ENCODE measurements at places on chromosomes 7 and 10. TPM values are rescaled to one million over a fixed set of nuclear protein-coding genes. Genes with fewer than 3 reads are reported as not detected.

GRCh38 chr10:17616403-17617030 lies 657 bp downstream of the HACD1 start:
- H3K27me3 ChIP-seq: no peaks in the 10 kb centered on the region
- no peaks in the 10 kb centered on the region for H3K36me3 ChIP-seq
- H3K27ac ChIP-seq: peak overlapping the region; percentile 57
- DNase-seq: peak; percentile 88
- peak overlapping the region; percentile 70 for H3K4me3 ChIP-seq

DNA sequence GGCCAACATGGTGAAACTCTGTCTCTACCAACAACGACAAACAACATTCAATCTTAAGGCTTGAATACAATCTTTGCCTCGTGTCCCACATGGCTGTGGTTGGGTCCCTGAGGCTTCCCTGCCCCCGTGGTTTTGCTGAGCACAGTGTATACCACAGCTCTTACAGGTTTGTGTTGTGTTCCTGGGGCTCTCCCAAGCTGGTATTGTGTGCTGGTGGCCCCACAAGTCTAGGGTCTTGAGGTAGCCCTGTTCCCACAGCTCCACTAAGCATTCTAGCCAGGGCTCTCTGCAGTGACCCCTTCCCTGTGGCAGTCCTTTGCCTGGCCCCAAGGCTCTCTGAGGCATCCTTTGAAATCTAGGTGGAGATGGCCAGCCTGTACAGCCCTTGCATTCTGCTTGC lies 68.0 kb upstream of the CCNY start:
- H3K36me3 ChIP-seq: no peaks in the 10 kb centered on the region
- no peak overlapping the region for H3K27ac ChIP-seq
- no peak for DNase-seq
- peaks cover 2% of the 10 kb centered on the region for H3K27me3 ChIP-seq
- no peak overlapping the region for H3K4me3 ChIP-seq

- peak overlapping the region; percentile 43 for H3K4me3 ChIP-seq
- peaks cover 37% of the 10 kb centered on the region for H3K4me1 ChIP-seq
- peak; percentile 93 for DNase-seq
- H3K36me3 ChIP-seq: no peaks in the 10 kb centered on the region
- H3K27ac ChIP-seq: peak overlapping the region; percentile 95
Observed at GRCh38 chr10:70652761-70653657, 19.3 kb upstream of the ADAMTS14 start.

GRCh38 chr7:17774716-17775288 lies 165.5 kb downstream of the SNX13 start:
- no peak overlapping the region for H3K4me3 ChIP-seq
- DNase-seq: no peak
- no peaks in the 10 kb centered on the region for H3K4me1 ChIP-seq
- H3K27me3 ChIP-seq: no peaks in the 10 kb centered on the region
- no peak overlapping the region for H3K27ac ChIP-seq

DNA sequence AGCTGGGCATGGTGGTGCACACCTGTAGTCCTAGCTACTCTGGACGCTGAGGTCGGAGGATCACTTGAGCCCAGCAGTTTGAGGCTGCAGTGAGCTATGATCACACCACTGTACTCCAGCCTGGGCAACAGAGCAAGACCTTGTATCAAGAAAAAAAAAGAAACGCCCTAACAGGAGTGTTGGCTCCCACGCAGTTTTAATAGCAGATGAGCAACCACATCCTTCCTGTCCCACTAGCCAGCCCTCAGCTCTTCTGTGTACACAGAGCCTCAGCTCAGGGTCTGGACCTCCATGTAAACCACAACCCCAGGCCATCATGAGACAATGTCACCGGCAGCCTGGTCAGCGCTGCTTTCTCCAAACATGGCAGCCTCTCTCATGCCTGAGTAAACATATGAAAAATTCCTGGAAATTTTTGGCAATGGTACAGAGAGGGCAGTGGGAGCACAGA lies 108.2 kb downstream of the PIP4K2A start:
- peaks cover 33% of the 10 kb centered on the region for H3K36me3 ChIP-seq
- H3K4me3 ChIP-seq: no peak overlapping the region
- H3K4me1 ChIP-seq: peaks cover 31% of the 10 kb centered on the region
- H3K27ac ChIP-seq: peak overlapping the region; percentile 71

DNA sequence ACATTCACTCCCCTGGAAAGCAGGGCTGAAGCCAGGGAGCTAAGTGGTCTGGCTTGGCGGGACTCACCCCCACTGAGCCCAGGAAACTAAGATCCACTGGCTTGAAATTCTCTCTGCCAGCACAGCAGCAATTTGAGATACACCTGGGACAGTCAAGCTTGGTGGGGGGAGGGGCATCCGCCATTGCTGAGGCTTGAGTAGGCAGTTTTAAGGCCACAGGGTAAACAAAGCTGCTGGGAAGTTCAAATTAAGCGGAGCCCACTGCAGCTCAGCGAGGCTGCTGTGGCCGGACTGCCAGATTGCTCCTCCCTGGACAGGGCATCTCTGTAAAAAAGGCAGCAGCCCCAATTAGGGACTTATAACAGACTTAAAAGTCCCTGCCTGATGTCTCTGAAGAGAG lies 108.2 kb upstream of the FAM13C start:
- no peak for DNase-seq
- H3K36me3 ChIP-seq: no peaks in the 10 kb centered on the region
- H3K4me3 ChIP-seq: no peak overlapping the region
- H3K27ac ChIP-seq: no peak overlapping the region

GRCh38 chr10:130741901-130742855 lies 569.3 kb downstream of the TCERG1L start:
- no peak overlapping the region for H3K27ac ChIP-seq
- H3K36me3 ChIP-seq: no peaks in the 10 kb centered on the region
- no peak for DNase-seq
- no peaks in the 10 kb centered on the region for H3K4me1 ChIP-seq
- H3K4me3 ChIP-seq: no peak overlapping the region

DNA sequence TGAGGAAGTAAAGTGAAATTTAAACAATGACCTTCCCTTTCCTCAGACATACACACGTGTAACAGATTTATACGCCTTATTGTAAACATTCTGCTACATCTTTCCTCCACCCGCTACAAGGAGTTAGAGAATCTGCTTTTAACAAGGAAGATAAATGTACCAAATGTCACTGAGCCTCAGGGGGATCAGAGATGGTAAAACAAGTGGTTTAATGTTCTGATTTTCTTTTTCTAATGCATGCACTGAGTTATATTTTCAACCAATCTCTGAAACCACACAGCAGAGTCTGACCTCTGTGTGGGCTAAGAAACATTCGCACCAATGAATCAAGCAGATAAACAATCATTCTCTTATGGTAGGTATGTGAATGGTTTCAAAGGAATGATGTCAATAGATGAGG lies 599.5 kb downstream of the ARL4A start:
- H3K36me3 ChIP-seq: no peaks in the 10 kb centered on the region
- H3K4me1 ChIP-seq: no peaks in the 10 kb centered on the region
- H3K27ac ChIP-seq: no peak overlapping the region
- no peaks in the 10 kb centered on the region for H3K27me3 ChIP-seq

DNA sequence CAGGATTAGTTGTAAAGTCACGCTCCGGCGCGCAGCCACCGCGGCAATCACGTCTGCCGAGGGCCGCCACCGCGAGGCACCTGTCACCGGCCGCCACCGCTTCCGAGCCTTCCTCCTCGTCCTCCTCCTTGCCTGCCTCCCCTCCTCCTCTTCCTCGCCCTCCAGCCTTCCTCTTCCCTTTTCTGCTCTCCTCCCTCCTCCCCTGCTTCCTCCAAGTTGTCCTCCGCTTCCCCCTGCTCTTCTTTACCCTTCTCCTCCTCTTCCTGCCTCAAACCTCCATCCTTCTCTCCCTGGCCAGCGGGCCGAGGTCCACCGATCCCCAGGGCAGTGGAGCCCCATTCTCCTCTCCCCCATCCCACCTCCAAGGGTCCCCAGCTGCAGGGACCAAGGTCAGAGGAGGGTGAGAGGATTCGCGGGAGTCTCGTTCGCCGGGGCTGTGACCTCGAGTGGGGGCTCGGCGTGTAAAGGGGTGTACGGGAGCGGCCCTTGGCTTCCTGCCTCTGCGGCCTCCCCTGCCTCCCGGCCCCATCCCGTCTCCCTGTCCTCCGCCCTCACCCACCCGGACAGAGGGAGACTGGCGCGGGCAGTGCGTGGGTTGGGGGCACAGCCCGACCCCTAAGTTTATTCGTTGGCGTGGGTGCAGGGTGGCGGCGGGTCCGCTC lies 89.5 kb upstream of the PAX2 start:
- no peak for DNase-seq
- peaks cover 77% of the 10 kb centered on the region for H3K27me3 ChIP-seq
- H3K36me3 ChIP-seq: peaks cover 1% of the 10 kb centered on the region
- no peak overlapping the region for H3K27ac ChIP-seq

DNA sequence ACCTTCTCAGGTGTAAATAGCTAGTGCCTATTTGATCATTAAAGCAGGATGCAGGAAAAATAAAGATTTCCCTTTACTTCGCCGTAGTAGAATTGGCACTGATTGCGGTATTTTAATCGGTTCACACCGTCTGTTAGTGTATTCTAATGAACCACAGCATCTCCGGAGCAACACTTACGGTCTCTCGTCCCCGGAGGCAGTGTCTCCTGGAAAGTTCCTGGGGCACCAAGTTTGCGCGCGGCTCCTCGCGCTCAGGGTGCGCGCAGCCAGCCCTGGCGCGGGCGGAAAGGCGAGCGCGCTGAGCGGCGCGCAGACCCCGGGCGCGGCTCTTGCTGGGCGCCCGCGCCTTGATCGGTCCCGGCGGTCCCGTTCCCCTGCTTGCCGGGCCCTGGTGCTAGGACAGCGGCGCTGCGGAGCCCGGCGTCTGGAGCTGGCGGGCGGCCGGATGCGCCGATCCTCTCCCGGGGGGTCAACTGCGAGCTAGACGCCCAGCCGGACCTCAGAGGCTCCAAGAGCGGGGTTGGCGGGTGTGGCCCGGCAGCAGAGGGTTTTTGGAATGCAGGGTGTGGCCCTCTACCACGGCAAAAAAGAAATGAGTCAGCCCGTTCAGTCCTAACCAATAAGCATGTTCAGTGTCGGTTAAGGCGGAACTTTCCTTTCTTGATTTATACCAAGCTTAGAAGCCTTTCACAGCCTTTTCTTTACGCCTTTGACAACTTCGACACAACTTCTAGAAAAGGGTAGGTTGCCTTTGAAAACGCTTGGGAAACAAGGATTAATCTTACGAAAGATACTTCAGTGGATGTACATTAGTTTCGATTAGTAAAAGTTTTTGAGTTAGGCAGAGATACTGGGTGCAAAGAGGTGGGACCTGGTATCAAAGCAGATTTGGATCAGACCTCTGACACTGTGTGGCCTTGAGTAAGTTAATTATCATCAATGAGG lies 166.8 kb upstream of the ASAH2 start:
- H3K36me3 ChIP-seq: no peaks in the 10 kb centered on the region
- H3K4me3 ChIP-seq: peak overlapping the region; percentile 87
- peaks cover 20% of the 10 kb centered on the region for H3K4me1 ChIP-seq
- H3K27ac ChIP-seq: peak overlapping the region; percentile 82

DNA sequence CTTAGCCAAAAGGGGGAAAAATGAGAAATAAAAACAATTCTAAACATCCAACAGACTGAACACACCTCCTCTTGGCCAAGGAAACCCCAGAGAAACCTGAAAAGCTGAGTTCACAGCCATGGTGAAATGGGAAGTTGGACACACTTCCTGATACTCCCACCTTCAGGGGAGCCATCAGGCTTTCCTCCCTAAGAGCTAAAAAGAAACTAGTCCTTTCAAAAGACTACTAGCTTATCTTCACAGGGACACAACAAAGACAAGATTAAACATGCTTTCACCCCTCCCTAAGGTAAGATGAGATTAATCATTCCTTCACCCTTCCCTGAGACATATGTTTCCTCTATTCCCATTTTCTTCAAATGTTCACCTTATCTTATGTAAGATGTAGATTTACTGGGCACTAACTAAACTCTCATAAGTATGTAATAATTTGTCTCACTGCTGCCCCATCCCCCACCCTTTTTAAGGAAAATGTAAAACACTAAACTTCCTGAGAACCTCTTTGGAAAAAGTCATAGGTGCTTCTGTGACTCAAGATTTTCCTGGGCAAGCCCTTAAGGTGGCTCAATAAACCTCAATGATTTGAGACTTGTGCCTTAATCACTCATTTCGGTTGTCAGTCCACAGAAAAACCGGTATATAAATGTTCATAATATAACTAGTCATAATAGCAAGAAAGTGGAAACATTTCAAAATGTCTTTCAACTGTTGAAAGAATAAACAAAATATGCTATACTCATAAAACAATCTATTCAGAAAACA lies 40.5 kb downstream of the HTR7 start:
- H3K4me3 ChIP-seq: no peak overlapping the region
- no peaks in the 10 kb centered on the region for H3K36me3 ChIP-seq
- H3K4me1 ChIP-seq: no peaks in the 10 kb centered on the region

GRCh38 chr10:128032466-128032865 lies 93.8 kb downstream of the MKI67 start:
- no peaks in the 10 kb centered on the region for H3K27me3 ChIP-seq
- H3K4me1 ChIP-seq: no peaks in the 10 kb centered on the region
- DNase-seq: no peak
- H3K36me3 ChIP-seq: no peaks in the 10 kb centered on the region

DNA sequence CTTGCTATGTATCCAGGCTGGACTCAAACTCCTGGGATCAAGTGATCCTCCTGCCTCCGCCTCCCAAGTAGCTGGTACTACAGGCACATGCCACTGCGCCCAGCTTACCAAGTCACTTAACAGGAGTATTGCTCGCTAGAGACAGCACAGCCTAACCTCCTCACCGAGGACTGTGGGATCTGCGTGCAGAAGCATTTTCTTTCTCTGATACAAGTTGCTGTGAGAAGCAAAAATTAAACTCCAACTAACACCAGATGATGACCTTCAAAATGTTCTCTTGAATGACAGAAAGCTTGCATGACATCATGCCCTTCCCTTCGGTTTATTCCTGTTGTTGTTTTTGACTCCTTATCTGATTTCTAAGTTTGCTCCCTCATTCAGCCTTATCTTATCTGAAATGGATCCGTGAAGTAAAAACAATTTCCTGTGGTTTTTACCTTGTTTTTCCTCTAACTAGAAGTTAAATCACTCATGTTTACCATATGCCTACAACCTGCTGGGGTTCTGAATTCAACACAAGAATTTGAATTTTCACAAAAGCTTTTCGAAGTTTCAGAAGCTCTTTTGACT lies 94.4 kb upstream of the KIF5B start:
- H3K4me3 ChIP-seq: no peak overlapping the region

GRCh38 chr7:117667456-117667855 lies 187.6 kb downstream of the CFTR start:
- DNase-seq: no peak
- no peaks in the 10 kb centered on the region for H3K27me3 ChIP-seq
- peaks cover 7% of the 10 kb centered on the region for H3K4me1 ChIP-seq
- H3K4me3 ChIP-seq: no peak overlapping the region
- H3K27ac ChIP-seq: no peak overlapping the region

COL13A1 gene
- 29.2 TPM for total RNA-seq

ELAPOR2 gene
- total RNA-seq: 25.7 TPM

EFCAB10 gene
- total RNA-seq: not detected

TMEM184A gene
- 0.27 TPM for total RNA-seq

PRKAR2B gene
- 3.4 TPM for total RNA-seq

SLC39A12 gene
- not detected for total RNA-seq

KCNH2 gene
- total RNA-seq: not detected

SHLD2 gene
- total RNA-seq: 29.3 TPM

ACTA2 gene
- 329 TPM for total RNA-seq
